Stimulated activated CD4-positive, alpha-beta T cell treated with anti-CD3 and anti-CD28 coated beads, TNF-alpha, amount 100 ng/mL, for 1 hour (primary cell): ENCODE measurements at places on chromosomes 4 and X.

DNA sequence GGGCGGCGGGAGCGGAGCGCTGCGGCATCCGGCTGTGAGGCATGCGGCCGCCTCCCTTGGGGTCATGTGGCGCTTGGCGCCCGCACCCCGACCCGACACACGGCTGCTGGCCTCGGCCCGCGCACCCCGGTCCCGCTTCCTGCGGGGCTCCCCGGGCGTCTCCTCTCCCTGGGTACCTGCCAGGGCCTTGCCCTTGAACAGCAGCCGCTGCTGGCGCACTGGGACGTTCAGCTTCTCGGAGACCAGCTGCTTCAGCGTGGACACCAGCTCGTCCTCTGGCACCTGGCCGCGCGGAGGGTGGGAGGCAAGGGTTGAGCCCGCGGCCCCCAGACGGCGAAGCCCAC, 391 bp downstream of the UBL4A start:
- DNase-seq, result no peak

DNA sequence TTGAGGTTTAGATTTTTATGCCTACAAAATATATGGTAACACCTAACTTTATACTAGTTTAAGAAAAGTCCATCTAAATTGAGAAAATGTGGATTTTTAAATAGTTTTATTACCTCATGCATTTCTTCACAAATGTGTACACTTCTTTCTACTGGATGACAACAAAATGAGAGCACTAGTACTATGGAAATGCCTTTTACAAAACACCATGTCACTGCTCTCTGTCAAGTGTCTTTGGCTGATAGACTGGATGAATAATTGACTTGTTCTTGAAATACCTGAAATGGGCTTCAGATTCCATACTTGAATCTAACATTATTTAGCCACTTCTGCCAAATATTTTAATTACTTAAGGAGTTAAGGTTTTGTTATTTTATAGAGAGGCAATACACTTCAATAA, 49.5 kb downstream of the AMELX start:
- no peak for DNase-seq

DNA sequence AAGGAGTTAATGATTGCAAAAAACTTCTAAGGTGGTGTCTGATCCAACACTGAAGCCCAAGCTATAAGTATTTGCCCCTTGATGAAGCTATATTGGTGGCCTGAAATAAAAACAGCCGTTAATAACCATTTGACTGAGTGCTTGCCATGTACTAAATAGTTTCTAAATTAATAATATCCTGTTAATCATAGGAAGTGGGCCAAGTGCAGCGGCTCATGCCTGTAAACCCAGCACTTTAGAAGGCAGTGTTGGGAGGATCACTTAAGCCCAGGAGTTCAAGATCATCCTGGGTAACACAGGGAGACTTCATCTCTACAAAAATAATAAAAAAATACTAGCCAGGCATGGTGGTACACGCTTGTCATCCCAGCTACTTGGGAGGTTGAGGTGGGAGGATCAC, 8.3 kb downstream of the NDP start:
- no peak for DNase-seq

GRCh38 chr4:58767598-58767997, 1657.4 kb upstream of the IGFBP7 start:
- DNase-seq, result no peak

GRCh38 chr4:82428526-82428968, 1.7 kb downstream of the HNRNPDL start:
- no peak for DNase-seq

- no peak for DNase-seq
Observed at GRCh38 chrX:136055651-136056221, 70.5 kb downstream of the SLC9A6 start.

GRCh38 chr4:158776106-158776505, 7.3 kb downstream of the FNIP2 start:
- no peak for DNase-seq

DNA sequence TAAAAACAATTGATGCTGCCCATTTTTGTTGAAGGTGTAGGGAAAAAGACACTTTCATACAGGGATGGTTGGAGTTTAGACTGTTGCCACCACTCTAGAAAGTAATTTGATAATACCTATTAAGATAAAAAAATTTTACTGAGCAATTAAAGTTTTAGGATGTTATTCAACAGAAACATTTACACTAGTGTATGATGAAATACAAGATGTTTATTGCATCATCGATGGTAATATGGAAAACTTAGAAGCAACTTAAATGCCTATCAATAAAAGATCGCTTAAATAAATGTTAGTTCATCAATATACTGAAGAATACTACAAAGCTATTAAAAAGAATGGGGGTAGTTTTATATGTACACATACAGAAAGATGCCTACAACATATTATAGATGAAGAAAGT, 9.2 kb upstream of the VSIG4 start:
- no peak for DNase-seq

- DNase-seq, result no peak
Observed at GRCh38 chrX:41558531-41558930, 111.4 kb downstream of the NYX start.

DNA sequence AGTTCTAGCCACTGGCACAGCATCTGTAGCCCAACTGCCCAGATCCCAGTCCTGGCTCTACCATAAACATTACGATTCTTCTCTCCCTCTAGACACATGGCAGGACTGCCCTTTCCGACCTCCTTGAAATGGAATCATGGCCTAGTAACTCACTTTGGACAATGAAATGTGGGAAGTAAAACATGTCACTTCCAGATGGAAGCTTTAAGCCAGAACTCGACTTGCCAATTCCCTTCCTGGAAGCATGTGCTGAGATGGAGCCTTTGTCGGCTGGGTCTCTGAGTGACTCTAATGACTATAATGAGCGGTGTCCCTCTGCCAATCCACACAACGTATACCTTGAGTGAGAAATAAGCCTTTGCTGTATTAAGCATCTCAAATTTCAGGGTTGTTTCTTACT, 34.7 kb downstream of the SH3RF1 start:
- DNase-seq, result no peak

DNA sequence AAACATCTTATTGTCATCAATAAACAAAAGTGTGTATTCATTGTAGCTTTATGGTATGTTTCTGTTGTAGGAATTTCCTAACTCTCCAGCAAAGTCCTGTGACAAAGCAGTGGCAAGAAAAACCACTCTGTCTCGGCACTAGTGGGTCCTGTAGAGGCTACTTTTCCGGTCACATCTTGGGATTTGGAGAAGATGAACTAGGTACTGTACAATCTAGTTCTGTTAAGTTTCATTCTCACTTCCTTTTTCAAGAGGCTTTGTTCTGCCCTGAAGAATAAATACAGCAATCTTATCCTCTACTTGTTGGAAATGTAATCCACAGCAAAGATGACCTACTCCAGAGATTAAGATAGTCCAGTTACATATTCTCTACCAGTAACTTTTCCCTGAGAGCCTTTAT, 69.3 kb downstream of the HHIP start:
- DNase-seq, result no peak

- DNase-seq, result no peak
Observed at GRCh38 chr4:2942532-2943363, 20.5 kb downstream of the NOP14 start.

GRCh38 chrX:100662796-100663195, 18.8 kb downstream of the SRPX2 start:
- no peak for DNase-seq

DNA sequence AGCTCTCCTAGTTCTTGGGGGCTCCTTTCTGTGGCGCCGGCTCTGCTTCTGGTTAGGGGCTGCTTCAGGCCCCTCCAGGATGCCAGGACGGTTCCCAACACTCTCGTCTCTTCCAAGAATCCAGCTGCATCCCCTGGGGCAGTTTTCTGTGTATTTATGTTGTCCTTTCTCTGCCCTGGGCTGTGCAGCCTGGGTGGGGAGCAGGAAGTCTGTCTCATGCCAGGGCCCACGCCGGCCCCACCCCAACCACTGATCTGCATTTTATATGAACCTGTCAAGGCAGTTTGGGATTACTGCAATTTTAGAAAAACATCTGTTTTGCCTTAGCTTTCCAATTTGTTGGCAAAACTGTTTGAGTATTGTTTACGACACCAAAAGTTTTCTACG, 14.6 kb downstream of the CTBP1 start:
- DNase-seq, result no peak

- DNase-seq, result no peak
Observed at GRCh38 chr4:7631288-7632014, 196.7 kb upstream of the PSAPL1 start.

- DNase-seq, result no peak
Observed at GRCh38 chr4:115090483-115091075, 22.8 kb downstream of the NDST4 start.

GRCh38 chr4:130141651-130142050, 1045.7 kb downstream of the C4orf33 start:
- DNase-seq, result no peak

DNA sequence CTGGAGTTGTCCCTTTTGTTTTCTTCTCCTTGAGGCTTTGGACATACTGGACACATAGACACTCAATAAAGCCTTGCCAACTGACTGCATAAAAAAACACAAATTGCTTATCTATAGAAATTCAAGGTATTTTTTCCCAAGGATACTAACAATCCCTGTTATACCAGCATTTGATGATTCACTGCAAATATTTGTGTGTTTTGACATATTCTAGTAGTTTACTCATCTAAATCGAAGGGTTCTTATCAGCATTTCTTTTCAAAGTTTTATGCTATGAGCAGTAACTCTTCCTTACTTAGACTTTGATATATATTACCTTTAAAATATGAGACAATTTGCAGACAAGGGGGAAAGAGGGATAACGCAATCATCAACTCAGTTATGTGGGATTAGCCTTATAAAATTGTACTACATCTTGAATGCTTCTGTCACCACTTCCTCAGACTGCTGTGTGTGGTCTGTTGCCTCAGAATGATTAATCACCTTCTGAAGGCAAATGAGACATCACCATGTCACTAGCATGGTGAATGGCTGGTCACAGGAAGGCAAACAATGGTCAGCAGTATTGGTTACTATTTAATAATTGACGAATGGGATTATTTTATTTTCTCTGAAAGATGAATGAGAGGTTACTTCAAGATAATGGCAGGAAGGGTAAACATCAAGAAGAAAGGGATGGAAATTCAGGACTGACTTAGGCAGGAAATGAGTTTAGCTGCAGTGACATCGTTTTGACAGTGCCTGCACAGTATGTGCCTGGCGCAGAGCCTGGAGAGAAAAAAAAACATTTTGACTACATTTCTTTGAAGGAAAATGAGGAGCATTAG, 544.3 kb upstream of the CNKSR2 start:
- DNase-seq, result no peak

- no peak for DNase-seq
Observed at GRCh38 chr4:17094159-17094875, 195.9 kb upstream of the LDB2 start.

DNA sequence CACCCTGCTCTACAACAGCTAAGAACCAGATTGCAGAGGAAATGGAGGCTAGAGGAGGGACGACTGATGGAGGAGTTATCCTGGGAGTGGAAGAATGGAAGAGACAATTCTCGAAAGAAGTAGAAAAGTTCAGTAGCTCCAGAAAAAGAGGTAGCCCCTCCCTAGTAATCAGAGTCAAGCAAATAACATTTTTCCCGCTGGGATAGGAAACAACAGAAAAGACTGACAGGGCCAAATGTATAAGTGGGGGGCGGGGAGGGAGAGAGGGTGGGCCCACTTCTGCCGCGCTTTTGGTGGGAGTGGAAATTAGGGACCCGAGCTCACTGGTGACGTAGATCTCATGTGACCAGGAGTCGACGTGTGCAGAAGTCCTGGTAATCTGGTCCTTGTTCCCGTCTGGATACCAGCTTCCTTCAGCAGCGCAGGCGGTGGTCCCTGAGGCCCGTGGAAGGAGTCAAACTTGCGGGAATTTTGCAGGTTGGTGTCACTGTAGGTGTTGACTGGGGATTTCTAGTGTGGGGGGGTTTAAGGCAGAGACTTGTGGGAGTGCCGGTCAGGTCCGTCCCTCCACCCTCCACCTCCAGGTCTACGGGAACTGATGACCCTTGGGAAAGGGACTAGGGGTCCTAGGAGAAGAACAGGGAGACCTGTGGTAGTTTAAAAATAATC, at the start of gene TCEAL9:
Gene TCEAL9 (plus strand): TSS at position 377 of the 669 bp plus-strand sequence. CDS start 1,179 bp downstream, outside the sequence.
- no peak for DNase-seq

- no peak for DNase-seq
Observed at GRCh38 chrX:22739276-22739675, 260.5 kb upstream of the DDX53 start.

GRCh38 chrX:12548341-12548740, 242.9 kb upstream of the PRPS2 start:
- no peak for DNase-seq

DNA sequence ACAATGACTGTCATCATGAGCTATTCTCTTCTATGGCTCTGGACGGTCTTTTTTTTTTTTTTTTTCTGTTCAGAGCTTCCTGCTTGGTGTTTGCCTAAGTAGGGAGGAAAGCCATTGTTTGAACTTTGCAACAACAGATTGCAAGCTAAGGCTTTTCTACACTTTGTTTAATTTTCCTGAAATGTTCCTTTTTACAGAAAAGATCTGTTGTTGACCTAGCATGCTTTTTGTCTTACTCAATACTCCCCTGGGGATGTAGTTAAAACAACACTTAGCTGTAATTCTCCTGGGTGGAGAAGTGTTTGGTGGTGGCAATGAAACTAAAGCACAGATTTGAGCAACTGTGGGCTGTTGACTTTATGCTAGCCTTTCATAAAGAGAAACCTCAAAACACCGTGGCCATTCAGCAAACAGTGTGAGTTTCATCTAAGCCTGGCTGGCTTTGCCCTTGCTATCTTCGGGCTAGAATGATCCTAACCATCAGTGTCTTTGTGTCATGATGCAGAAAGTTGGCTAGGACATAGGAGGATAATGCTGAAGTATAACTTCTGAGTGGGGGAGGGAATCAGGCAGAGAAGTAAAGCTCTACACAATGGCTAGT, 110.5 kb downstream of the ANXA3 start:
- DNase-seq, result no peak

GRCh38 chr4:102036619-102037376, 246.3 kb downstream of the BANK1 start:
- no peak for DNase-seq

DNA sequence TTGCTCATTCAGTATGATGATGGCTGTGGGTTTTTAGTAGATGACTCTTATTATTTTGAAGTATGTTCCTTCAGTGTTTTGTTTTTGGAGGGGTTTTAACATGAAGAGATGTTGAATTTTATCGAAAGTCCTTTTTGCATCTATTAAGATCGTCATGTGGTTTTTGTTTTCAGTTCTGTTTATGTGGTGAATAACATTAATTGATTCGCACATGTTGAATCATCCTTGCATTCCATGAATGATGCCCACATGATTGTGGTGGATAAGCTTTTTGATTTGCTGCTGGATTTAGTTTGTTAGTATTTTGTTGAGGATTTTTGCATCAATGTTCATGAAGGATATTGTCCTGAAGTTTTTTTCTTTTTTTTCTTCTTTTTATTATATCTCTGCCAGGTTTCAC, 347.4 kb upstream of the EPHA5 start:
- no peak for DNase-seq

- DNase-seq, result no peak
Observed at GRCh38 chr4:37243722-37244582, 591 bp upstream of the NWD2 start.

- no peak for DNase-seq
Observed at GRCh38 chr4:149995134-149995756, 83.0 kb upstream of the DCLK2 start.

DNA sequence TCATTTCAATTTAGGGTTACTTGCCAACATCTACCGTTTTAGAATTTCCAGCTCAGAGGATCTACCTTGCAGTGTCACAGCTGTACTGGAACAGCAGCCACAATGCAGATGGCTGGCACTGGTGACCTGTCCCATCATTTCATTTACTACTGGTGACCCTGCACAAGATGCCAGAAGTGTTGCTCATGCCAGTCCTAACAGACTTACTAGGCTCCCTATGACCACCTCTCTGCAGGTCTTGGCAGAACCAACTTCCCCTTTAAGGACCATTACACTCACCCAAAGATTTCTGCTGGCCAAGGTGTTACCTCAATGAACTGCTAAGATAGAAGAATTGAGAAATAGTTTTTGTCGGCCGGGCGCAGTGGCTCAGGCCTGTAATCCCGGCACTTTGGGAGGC, 106.9 kb downstream of the C4orf51 start:
- no peak for DNase-seq
